ENCODE measurements at places on chromosomes 1 and 21.

DNA sequence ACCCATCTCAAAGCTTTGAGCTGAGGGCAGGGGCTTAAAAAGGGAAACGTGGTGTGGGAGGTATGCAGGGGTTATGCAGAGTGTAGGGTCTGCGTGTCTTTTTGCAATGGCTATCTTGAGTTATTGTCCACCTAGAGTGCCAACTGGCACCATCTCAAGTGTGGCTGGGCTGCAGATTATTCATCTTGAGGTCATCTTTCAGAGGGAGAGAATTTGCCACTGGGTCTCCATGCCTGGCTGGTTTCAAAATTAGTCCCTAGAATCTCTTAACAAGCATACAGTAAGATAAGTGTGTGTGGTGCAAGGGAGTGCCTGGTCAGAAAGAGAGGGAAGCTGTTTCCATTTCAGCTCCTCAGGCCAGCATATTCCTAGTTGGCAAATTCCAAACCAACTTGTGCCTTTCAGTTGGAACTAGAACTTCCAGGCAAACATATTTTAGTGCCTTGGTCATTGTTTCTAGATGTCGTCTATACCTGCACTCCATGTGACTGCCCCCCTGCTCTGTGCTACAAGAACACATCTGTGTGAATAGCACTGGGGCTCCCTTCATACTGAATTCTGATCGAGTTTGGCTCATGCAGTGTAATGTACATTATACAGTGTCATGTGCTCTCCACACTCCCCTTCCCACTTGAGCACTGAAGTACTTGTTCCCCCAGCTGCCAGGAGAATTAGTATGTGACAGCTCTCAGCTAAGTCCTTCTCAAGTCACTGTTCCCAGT, 5.0 kb upstream of the OR2T8 start:
- no peak for DNase-seq

DNA sequence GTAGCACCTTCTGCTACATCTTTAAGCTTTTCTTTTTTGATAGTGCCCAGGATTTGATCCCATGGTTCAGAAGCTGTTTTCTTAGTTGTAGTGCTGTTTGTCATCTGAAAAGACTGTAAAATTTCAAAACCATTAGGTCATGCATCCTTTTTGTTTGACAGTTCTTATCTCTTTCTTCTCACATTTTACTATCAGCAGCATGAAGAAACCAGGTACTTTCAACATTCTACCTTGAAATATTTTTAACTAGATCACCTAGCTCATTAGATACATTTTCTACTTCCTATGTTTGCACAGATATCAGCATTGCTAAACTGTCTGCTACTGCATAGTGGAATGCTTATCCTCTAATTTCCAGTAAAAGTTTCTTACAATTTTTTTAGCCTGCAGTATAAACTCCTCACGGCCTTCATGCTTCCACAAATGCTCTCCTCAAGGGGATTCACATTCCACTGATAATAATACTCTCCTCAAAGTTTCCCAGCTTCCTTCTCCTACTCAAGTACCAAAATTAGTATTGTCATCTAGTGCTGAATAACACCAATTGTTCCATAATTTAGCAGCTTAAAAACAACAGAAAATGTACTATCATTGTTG, 243.9 kb upstream of the ZRANB2 start:
- no peak for DNase-seq

DNA sequence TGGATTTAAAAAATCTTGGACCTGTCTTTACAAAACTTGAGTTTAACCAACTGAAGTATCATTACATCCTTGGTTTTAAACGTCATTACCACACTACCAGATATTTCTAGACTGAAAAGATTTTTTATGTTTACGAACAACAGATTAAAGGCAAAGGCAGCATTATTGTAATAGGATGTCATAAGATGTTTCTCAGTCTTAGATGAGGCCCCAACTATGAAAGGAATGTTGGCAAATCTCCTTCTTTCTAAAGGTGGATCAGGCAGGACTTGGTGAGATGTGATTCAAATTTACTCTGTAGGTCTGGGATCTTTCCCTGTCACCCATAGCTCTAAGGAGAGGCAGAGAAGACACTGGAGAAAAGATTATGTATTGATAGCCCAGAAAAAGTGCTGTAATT, 417.9 kb downstream of the PTBP2 start:
- DNase-seq: no peak

DNA sequence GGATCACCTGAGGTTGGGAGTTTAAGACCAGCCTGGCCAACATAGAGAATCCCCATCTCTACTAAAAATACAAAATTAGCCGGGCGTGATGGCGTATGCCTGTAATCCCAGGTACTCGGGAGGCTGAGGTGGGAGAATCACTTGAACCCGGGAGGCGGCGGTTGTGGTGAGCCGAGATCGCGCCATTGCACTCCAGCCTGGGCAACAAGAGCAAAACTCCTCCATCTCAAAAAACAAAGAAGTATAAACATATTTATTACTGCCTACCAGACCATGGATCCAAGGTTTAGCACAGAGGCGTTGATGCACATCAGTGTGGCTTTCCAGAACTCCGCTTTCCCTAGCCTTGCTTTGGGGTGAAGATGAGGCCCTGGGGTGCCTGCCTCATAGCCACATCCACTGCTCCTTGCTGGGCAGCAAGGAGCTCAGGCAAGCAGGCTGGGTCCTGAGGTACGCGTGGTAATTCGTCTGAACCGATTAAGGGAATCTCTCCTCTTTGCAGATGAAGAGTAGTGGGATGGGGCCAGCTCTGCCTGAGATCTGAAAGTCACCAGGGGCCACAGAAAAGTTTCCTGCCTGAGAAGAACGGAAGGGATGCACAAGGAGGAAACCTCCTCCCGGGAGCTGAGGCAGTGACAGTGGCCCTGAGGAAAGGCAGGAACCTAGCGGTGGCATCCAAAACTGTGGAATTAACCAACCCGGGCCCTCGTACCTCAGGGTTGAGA, 52.3 kb upstream of the LBR start:
- no peak for DNase-seq

DNA sequence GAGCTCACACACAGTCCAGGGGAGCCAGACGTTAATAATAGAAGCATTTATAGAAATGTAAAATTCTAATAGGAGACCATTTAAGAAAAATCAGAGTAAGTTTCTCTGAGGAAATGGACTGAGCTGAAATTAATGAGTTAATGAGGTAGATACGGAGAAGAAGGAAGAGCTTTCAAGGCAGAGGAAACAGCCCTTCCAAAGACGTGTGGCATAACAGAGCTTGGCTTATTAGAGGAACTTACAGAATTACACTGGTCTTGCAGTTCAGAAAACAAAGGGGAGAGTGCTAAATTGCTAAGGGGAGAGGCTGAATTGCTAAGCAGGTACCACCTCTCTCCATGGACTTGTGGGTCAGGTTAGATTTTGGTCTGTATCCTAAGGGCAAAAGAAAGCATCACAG, 8.2 kb upstream of the PIGK start:
- DNase-seq: no peak

DNA sequence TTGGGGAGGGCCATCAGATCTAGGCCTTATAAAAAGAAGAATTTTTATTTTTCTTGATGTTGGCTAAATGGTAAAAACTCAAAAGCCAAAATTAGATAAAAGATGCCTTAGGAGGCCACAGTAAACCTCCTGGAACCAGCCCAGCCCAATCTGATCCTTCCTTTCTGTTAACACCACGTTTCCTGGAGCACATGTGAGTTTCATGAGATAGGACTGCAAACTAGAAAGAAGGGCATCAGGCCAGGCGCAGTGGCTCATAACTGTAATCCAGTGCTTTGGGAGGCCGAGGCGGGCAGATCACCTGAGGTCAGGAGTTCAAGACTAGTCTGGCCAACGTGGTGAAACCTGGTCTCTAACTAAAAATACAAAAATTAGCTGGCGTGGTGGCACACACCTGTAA, 6.7 kb downstream of the HSF2BP start:
- DNase-seq: no peak

DNA sequence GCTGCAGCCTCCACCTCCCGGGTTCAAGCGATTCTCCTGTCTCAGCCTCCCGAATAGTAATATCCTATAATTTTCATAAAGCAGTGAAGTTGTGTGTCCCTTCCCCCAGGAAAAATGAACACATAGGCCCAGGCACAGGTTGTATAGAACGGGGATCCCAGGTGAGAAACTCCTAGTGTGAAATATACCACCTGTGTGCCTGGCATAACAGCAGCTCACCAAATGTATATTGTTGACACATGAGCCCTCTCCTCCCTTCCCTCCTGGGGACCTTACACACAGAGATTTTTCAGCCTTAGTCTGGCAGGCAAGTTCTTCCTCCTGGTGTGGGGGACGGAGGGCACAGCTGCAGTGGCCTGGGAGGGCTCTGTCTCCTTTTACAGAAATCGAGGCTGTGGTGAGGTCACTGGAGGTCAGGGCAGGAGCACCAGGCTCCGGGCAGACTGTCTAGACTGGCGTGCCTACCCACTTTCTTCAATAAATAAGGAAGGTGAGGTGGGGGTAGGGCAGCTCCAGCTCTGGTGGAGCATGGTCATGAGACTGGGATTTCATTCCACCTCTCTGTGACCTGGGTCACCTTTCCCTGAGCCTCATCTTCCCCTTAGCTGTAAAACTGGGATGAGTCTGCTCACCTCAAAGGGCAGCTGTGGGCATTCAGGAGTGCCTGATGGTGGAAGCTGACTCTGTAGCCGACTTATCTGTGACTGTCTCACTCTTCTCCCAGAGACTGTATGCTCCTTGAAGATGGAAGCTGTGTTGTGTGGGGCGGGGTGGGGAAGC, 14.3 kb downstream of the RCC1 start:
- no peak for DNase-seq

GRCh38 chr1:51569284-51570062, 47.4 kb upstream of the OSBPL9 start:
- DNase-seq: no peak

GRCh38 chr1:67686267-67687197, 1.5 kb downstream of the GADD45A start:
- no peak for DNase-seq

DNA sequence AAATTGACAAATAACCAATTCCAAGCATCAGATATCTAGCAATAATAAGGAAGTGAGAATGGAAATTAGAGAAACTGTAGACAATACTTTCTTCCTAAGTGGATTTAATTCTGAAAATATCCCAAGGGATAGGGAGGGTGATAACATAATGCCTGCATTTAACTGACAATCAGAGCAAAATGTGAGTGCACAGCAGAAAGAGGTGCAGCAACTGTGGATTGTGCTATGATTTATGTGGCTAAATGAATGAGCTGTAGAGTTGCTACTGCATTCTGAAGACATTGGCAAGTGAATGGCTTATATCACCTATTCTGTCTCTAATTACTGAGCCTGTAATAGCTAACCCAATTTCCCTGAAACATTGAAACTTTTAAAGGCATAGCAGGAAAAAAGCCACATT, 39.0 kb downstream of the OLFM3 start:
- no peak for DNase-seq

All from forelimb muscle (tissue), 1 donor.